ENCODE measurements at places on chromosomes 6 and 20. TPM values are rescaled to one million over a fixed set of nuclear protein-coding genes. Genes with fewer than 3 reads are reported as not detected.

DNA sequence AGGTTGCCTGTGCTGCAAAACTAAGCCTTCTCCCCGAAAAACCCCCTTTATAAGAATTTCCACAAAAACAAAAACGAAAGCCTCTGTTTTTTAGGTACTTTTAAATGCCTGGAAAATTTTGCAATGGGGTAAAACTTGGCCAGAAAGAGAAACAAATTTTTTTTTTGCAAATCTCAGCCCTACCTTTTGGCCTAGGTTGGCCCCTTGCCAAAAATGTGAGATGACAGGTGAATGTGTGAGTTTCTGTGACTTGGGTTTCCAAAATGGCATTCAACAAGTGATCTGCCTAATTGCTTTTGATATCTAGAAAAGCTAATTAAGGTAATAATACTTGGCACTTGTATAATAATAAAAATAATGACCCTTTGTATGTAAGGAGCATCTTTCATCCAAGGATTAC, 48.4 kb downstream of the MAFB start:
- DNase-seq = no peak

DNA sequence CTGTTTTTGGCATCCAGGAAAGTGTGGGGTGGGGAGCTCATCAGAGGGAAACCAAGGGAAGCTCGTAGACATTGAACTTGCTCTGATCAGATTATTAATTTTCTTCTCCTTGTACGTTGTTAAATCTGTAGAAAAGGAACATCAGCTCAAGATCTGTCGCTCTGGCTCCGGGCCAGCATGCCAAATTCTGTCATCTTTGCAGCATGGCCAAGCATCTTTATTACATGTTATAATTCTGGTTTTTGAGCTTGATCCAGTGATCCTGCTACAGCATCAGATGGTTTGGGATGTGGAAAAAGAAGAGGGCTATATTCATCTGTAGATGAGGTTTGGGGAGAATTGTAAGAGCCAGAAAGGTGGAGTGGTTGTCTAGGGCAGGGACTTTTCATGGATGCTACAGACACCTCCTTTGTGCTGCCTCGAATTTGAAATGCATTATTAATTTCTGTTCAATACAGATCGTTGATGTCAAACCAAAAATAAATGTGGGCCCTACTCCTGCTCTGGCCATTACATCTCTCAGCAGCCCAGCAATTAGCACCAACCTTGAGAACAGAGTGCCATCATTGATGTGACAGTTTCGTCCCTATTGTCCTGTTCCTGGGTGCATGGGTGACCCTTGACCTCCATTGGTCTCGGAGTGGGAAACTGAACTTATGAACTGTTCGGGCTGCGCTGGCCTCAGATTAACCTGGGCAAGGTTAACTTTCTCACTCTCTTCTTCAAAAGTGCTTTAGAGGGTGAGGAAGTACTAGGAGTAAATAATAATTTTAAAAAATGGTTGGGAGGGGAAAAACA, 250.8 kb downstream of the SOX4 start:
- DNase-seq = no peak

- no peak for DNase-seq
Observed at GRCh38 chr6:169847141-169847674, 95.8 kb downstream of the ERMARD start.

DNA sequence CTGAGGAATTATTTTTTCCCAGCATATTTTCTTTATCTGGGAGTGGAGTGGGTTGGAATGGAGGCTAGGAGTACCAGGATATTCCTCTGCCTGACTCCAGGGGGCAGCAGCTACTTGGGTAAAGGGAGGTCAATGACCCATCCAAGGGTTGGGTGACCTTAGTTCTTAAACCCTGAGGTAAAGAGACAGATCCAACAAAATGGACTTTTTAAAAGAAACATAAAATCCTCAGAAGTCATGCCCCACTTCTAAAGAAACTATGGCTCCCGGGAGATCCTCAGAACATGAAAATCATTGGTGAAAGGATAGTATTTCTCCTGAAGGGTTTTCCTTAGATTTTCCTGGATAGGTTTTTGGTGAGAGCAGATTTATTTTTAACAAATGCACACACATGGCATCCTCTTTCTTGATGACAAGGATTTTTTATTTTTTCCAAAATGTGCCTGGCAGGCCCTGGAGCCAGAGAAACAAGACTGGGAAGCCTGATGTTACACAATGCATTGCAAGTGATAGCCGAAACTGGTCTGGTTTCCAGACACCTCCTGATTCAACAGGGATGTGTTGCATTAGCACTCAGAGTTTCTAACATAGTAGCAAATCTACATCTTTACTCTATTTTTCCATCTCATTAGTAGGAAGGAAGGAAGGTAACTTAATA, 240.9 kb upstream of the BTBD3 start:
- peak; percentile 48 for DNase-seq

- DNase-seq = no peak
Observed at GRCh38 chr20:6692566-6693173, 74.8 kb upstream of the BMP2 start.

RBM24 gene
- total RNA-seq = 1.5 TPM

GRCh38 chr6:29652198-29652584, 4.7 kb upstream of the MOG start:
- no peak for DNase-seq
